ENCODE measurements at places on chromosomes 11 and 22.

- no peak for DNase-seq
These were observed 65.4 kb downstream of the SHISAL1 start for GRCh38 chr22:44247346-44247745.

GRCh38 chr11:117579161-117579560 lies 217.9 kb downstream of the DSCAML1 start:
- no peak for DNase-seq

DNA sequence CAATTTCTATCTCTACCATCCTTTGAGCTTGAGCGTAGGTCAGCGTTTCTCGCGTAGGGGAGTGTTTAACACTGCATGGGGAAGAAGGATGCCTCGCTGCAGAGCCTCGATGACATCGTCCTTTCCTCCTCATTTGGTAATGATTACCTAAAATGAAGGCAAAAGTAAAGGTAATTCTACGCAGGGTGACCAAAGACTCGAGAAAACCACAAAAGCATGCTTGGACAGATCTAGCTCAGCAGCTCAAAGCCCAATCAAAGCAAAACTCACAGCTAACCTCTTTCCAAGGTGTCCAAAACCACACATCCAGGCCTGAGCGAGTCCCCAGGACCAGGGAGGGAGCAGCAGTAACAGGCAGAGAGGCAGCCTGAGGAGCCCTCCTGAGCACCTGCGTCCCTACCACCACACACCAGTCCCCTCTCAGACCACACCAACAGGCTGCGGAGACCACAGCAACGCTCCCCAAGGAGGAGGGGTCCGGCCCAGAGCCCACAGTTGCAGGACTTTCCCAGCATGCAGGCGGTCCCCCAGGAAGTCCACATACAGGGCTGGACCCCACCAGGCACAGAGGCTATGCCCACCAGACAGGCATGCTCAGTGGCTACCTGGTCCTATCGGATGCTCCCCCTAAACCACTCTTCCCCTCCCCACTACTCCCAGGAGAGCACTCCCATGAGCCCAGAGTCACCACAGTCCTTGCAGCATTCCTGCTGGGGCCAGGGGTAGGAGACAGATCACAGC lies 3.3 kb downstream of the BRD1 start:
- DNase-seq, result no peak

- DNase-seq, result no peak
These were observed 57.5 kb upstream of the THY1 start for GRCh38 chr11:119480380-119481020.

DNA sequence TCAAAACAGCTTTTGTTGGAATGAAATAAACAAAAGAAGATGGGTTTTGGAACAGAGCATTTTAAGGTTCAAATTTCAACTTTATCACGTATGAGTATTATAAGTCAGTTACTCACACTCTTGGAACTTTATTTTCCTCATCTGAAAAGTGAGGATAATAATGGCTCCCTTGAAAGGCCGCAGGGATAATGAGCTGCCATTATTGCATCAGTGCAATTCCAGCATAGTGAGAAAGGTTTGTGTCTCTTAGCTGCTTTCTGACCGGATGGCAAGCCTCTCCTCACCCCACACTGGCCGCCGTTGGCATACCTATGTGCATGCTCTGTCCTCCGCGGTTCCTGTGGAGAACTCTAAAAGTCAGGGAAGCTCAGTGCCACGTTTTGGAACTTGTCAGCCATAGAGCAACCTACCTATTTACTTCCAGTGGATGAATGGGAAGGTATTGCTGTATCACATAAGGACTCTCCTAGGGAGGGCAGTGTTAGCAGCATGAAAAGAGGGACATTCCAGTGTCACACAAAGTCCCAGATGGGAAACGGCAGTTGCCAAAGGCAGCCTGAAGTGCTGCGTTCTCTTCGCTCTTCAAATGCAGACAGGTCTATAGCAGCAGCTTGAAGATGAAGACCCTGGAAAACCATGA lies 368.9 kb downstream of the NTM start:
- DNase-seq, result no peak

GRCh38 chr11:12832480-12833224 lies 158.4 kb downstream of the TEAD1 start:
- DNase-seq, result no peak

DNA sequence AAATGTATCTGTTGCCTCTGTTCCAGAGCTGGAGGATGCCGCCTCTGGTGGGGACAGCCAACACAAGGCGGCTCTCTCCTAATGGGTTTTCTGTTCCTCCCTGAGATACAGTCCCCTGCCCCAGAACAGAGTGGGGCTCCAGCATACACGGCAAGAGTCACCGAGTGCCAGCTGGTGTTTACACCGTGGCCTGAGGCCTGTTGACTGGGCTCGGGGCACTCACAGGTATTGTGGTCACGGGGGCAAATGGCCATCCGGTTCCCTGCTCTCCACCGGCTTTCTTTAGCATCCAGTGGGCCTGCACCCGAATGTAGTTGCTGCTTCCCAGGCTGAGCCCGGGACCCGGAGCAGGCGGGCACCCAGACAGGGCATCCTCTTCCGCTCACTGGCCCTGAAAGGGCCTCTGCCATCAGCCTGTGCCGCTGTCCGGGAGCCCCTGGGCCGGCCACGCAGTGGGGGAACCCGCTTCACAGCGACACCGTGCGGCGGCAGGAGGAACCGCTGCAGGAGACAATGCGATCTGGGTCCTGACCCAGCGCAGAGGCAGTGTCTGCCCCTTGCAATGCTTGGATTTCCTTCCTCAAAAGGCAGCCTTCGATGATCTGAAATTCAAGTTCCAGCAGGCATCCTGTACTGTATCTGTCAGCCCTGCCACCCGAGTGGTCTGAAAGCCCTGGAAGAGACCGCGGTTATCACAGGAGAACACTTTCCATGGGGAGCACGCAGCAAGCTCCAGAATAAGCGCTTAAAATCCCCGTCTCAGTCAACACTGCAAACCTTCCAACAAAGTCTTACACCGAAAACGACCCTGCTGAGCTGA lies 859 bp upstream of the KRTAP5-5 start:
- peak; percentile 40 for DNase-seq

- peak; percentile 6 for DNase-seq
These were observed 11.9 kb downstream of the MRGPRX3 start for GRCh38 chr11:18144243-18144642.

- DNase-seq, result peak; percentile 46
These were observed 159.3 kb upstream of the GRK3 start for GRCh38 chr22:25404928-25405816.

DNA sequence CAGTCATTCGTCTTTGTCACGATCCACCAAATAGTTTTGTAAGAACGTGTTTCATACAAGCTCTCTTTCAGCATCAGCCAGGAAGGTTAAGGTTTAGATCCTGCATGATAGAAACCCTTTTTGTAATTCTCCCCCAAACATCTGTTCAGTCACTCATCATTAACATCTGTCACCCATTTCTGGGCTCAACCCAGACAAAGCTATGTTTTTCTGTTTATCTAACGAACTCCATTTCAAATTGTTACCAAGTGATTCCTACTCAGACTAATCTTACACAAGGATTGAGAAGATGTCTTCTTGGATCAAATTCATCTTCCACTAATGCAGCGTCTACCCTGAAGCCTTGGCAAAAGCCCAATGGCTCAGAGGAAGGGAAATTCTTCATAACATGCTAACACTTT lies 58.8 kb downstream of the FZD4 start:
- DNase-seq, result peak; percentile 10

DNA sequence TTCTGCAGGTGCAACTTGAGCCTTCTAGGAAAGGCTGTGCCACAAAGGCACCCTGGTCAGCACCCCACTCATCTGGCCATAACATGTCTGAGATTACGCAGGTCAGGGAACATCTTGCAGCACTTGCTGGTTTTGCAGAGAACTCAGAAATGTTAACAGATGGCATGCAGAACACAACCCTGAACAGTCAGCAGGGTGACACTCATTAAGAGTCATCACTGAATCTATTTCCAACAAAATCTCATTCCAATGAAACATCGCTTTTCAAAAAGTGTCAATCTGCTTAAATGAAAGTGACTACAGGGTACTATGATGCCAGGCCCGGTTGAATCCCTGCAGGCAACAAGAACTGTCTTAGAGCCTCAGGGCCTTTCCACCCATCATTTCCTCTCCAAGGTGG lies 369.8 kb upstream of the CCDC90B start:
- DNase-seq, result no peak

DNA sequence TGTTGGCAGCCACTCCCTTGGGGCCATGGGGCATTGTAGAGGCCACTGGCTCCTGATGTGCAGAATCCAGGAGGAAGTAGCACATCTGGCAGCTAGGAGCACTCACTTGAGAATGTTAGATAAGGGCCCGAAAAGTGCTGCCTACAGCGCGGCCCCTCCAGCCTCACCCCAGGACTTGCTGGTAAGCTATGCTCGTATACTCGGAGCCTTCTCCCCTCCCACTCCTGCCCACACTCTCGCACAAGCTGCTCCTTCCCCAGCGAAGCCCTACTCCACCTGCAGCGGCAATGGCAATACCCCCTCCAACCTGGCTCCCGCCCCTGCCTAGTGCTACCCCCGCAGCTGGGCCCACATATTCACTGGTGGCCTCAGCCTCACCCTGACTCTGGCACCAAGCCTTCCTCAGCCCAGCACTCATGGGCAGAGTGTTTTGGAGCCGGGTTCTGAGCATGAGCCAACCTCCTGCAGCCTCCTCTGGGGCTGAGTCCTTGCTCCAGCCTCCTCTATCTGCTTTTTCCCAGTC lies 47.7 kb downstream of the PDE2A start:
- DNase-seq, result no peak

- no peak for DNase-seq
These were observed 16.7 kb upstream of the TMPRSS4 start for GRCh38 chr11:118060081-118060661.

DNA sequence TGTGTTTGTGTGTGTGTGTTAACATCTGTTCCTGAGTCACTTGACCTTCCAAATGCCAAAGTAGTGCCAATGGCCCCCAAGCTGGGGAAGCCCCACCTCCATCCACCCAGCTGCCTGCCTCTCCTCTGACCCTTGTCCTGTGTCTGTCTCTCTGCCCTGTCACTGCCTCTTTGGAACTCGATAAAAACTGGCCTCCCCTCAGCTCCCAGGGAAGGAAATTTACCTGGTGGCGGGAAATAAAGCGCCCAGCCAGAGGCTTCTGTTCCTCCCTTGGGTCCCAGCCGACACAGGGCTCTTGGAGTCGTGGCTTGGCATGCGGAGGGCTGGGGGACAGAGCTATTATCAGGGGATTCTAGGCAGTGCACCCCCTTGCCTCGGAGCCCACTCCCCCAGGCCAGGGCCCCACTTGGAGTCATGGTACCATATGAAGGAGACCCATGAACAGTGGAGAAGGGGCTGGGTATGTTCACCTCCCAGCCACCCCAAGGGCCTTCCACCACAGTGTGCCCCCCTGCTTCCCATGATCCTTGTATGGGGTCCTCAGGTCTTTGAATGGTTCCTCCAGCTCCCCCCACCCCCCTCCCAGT lies 6.2 kb downstream of the KCNC1 start:
- DNase-seq, result no peak

DNA sequence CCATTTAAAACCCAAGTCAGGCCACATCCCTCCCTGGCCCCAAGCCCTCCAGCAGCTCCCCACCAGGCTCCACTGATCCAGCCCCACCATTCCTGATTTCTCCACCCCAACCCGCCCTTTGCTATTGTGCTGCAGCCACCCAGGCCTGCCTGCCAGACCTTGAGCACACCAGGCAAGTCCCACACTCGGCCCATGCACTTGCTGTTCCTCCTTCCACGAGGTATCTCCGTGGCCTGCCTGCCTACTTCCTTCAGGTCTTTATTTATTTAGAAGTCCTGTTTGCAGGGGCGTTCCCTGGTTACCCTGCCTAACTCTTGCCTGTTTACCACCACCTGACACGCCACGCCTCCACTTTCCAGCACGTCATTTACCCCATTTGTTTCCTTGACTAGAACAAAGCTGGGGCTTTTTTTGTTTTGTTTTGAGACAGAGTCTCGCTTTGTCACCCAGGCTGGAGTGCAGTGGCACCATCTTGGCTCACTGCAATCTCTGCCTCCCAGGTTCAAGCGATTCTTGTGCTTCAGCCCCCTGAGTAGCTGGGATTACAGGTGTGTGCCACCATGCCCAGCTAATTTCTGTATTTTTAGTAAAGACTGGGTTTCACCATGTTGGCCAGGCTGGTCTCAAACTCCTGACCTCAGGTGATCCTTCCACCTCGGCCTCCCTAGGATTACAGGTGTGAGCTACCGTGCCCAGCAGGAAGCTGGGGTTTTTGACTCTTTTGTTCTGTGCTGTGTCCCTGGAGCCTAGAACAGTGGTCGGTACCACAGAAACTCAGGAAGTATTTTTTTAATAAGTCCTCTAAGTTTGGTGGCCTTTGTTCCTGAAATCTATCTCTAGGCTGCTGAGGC lies 6.7 kb downstream of the CENPM start:
- no peak for DNase-seq
